Metanephros (tissue), 2 donors: ENCODE measurements at places on chromosomes 3 and 15. TPM values are rescaled to one million over a fixed set of nuclear protein-coding genes. Genes with fewer than 3 reads are reported as not detected.

IQCF5 gene
- total RNA-seq: not detected

GOLGA6L10 gene
- 7.0 TPM for total RNA-seq

ALDH1L1 gene
- 32.5 TPM for total RNA-seq

SNTN gene
- total RNA-seq: 0.12 TPM

CCDC39 gene
- total RNA-seq: not detected

MFGE8 gene
- 80.1 TPM for total RNA-seq

TICRR gene
- 4.3 TPM for total RNA-seq

SEMA3F gene
- total RNA-seq: 42.8 TPM

TTC21A gene
- total RNA-seq: 13.5 TPM

GOLGA6L7 gene
- not detected for total RNA-seq

ABI3BP gene
- 17.9 TPM for total RNA-seq
